ENCODE measurements at places on chromosomes 13 and 19. TPM values are rescaled to one million over a fixed set of nuclear protein-coding genes. Genes with fewer than 3 reads are reported as not detected.

GRCh38 chr13:56988543-56988942, 152.2 kb upstream of the PRR20A start:
- DNase-seq, result no peak

Gene MAP4K1
- 17.8 TPM for polyA plus RNA-seq

- no peak for DNase-seq
Measured at GRCh38 chr19:41909706-41910105, 18.5 kb downstream of the ERFL start.

- no peak for DNase-seq
Measured at GRCh38 chr13:38180670-38181069, 169.0 kb upstream of the UFM1 start.

DNA sequence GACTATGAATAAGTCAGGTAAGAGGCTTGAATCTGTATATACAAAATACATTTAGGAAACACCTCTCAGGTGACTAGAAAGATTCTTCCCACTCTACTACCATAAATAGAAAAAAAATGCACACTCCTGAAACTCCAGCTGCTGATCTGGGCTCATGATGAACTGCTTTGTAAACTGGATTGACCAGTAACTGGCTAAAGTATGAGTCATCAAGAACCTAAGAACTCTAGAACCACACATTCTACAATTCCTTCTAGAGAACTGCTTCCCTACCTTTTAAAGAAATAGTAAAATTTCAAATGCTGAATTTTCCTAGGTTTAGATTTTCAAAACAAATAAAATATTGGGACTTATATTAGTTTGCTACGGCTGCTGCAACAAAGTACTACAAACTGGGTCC, 55.2 kb downstream of the ELF1 start:
- no peak for DNase-seq

- DNase-seq, result no peak
Measured at GRCh38 chr13:111862836-111863815, 203.8 kb upstream of the SOX1 start.

DNA sequence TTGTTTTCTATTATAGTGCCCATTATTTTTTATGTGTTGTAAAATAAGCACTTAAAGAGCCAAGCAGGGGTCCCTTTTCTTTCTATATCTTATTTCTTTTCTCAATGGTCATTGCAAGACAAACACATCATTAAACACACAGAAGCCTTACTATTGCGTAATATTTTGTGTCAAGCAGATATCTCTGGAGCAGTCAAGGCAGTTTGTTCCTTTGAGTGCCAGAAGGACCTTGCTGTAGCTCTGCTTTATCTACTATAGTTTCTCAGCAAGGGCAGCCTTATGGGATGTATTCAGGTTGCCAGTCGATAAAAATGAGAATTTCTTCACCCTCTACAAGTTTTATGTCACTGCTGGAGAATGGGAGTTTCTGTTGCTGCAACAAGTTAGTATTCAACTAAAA, 319.3 kb downstream of the TDRD3 start:
- DNase-seq, result no peak
